ENCODE measurements at places on chromosomes 1 and 21.

- peak; percentile 41 for DNase-seq
Measured at GRCh38 chr1:198935306-198935921, 296.6 kb downstream of the PTPRC start.

DNA sequence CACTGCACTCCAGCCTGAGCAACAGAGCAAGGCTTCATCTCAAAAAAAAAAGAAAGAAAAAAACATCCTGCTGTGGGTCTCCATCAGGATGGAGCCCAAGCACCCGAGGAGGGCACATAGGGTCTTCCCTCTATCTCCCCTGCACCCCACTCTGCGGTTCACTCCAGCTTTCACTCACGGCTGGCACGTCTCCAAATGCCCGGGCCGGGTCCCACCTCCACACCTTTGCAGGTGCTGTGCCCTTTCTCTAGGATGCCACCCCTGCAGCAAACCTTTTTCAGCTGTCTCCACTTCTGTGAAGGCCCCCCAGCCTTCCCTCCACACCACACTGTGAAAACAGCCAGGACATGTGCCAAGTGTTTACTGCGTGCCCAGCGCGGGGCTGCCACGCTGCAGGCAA lies 22.4 kb upstream of the DDOST start:
- DNase-seq = no peak

DNA sequence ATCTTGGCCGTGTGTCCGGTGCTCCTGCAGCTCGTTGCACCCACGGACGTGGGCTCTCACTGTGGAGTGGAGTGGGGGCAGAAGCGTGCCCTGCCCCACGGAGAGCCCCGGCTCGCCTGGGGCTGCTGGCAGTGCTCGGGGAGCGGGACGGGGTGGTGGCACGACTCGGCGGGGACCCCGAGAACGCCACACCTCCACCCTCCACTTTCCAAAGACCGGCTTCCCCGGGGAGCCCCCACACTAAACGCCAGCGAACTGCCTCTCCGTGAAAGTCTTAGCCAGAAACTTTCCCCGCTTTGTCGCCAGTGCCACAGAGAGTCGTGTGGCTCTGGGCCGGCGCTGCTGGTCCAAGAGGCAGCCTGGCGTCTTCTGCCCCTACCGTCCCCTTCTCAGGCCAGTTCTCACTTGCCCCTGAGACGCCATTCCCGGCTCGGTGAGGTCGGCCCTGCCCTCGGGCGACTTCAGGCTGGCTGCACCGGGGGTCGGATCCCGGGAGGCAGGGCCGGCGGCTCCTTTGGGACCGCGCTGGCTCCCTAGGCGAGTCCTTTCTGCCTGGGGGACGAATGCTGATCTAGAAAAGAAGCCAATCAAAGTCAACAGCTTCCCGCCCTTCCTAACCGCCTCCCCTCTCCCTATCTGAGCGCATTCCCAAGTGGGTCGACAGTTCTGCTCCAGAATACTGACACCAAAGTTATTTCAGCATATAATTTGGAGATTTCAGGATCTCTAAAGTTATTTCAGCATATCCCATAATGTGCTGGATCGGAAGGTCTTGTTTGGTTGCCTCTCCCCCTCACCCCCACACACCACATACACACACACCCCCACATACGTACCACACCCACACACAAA lies 2.6 kb upstream of the SAMD13 start:
- DNase-seq = peak; percentile 67

DNA sequence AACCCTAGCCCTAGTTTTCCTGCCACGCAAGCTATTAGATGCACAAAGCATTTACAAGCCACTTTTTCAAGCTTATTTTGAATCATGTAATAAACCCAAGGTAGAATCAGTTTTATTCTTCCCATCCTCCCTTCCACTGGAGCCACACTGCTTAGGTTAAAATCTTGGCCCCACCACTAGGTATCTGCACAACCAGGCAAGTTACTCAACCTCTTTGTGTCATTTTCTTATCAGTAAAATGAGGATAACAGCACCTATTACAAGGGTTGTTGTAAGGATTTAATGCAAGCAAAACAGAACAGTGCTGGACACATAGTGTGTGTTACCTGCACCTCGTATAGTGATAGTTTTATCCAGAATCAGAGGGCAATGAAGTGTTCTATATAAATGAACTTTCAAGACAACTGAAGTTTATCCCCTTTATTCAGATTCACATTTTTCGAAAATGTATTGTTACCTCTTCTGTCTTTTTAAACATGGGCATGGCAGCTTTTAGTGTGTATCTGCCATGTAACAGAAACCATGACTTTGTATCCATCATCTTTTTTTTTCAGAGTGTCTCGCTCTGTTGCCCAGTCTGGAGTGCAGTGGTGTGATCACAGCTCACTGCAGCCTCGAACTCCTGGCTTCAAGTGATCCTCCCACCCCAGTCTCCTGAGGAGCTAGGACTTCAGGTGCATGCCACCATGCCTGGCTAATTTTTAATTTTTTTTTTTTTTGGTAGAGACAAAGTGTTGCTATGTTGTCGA lies 17.2 kb upstream of the TTC39A start:
- no peak for DNase-seq

GRCh38 chr1:17355898-17356297 lies 16.1 kb upstream of the PADI6 start:
- DNase-seq = no peak

GRCh38 chr1:210536254-210536961 lies 207.7 kb downstream of the HHAT start:
- DNase-seq = no peak

GRCh38 chr1:235093696-235094592 lies 34.7 kb downstream of the TOMM20 start:
- DNase-seq = peak; percentile 82

- no peak for DNase-seq
Measured at GRCh38 chr21:15744926-15745325, 15.1 kb downstream of the USP25 start.

- DNase-seq = no peak
Measured at GRCh38 chr1:160094291-160094625, 4.2 kb downstream of the IGSF8 start.

GRCh38 chr21:25560271-25560685 lies 47.0 kb downstream of the MRPL39 start:
- no peak for DNase-seq

GRCh38 chr1:14713077-14713476 lies 114.6 kb downstream of the KAZN start:
- no peak for DNase-seq

- peak; percentile 81 for DNase-seq
Measured at GRCh38 chr1:240244968-240245628, 153.4 kb downstream of the FMN2 start.

- no peak for DNase-seq
Measured at GRCh38 chr1:111513410-111514020, 10.1 kb upstream of the ADORA3 start.

- no peak for DNase-seq
Measured at GRCh38 chr1:18997508-18997907, 41.0 kb upstream of the IFFO2 start.

GRCh38 chr1:213457186-213457585 lies 406.1 kb downstream of the RPS6KC1 start:
- DNase-seq = peak; percentile 24

DNA sequence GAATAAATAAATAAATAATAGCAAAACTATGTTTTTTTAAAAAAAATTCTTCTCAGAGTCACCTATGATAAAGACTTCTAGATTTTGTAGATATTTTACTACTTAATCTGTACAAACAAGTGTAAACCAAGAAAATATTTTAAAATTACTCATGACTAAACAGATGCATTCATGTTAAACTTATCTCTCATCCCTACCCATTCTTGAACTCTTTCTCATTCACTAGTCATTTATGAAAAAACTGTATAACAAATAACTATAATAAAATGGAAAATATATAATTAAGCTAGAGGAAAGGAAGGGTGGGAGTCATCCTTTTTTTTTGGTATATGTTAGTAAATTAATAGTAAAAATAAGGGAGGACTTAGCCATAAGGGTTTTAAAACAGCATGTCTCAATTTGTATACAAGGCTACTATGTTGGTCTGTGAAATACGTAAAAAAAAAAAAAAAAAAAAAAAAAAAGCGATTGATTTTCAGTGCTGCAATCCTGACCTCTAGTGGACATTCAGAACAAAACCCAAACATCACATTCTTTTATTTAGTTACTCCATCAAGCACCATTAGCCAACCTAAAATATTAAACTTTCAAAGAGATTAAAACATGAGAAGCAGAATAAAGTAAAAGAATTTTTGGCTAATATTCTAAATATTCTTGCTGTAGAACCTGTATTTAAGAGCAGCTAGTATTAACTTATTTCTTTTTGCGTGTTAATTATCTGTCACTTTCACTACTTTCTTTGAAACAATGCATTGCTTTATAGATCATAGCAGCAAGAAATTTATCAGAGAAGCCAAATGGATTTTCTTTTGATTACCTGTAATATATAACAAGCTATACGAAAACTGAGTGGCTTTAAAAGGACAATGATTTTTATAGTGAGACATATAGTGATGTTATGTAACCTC lies 255.8 kb upstream of the CACYBP start:
- peak; percentile 57 for DNase-seq

DNA sequence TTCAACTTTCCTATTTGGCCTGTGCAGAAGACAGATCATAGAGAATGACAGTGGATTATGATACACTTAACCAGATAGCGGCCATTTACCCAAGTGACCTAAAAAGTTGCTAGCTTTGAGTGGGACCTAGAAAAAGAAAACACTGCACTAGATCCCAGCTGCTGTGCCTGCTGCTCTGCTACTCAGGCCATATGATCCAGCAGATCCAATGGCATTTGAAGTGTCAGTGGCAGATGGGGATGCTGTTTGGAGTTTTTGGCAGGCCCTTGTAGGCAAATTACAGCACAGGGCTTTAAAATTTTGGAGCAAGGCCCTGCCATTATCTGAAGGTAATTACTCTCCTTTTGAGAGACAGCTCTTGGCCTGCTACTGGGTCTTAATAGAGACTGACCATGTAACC lies 74.0 kb upstream of the KCNE2 start:
- no peak for DNase-seq

DNA sequence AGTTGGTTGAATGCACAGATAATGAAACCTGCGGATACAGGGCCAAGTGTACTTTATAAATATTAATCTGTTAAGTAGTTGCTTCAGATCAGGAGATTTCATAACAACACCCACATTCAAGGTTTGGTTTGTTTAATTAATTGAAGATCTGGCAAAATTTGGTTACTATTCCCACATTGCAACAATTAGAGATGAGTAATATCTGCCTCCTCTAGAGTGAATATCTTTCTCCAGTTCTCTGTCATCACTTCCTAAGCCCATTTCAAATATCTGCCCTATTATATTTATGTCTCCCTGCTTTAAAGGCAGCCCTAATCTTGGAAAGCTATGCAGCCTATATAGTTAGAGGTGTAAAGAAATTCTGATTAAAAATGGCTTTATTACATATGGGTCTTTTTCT lies 61.4 kb downstream of the PPP2R5A start:
- DNase-seq = peak; percentile 41

- no peak for DNase-seq
Measured at GRCh38 chr21:42386034-42386591, 9.7 kb downstream of the TMPRSS3 start.

DNA sequence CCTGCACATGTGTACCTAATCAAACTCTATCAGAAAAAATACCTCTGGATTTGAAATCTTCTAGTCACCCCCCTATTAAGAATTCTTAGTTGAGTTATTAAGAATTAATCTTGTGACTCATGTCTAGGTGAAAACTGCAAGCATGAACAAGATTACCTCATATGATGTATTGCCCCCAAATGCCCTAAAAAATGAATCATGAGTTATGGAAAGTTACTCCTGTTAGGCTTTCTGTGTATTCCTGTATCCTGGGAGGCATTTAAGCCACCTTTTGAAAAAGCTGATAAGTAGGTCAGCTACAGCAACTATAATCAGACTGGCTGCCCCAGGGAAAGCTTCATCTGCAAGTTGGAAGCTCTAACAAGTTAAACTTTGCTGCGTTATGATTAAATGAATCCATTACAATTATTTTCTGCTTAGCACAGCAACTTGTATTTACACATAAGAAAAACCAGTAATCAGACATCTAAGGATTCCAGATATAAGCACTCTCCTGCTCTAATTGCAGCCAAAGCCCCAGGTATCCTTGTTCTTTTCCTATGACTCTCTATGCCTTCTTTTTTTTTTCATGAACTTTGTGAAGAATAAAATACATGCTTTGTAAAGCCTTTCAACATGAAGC lies 147.7 kb downstream of the NTPCR start:
- DNase-seq = no peak

- DNase-seq = no peak
Measured at GRCh38 chr1:18727956-18728355, 97.3 kb downstream of the PAX7 start.

GRCh38 chr21:29332461-29333362 lies 34.0 kb downstream of the BACH1 start:
- peak; percentile 24 for DNase-seq

Data from GM03348 (cell line).